ENCODE measurements at places on chromosomes 1 and 21. TPM values are rescaled to one million over a fixed set of nuclear protein-coding genes. Genes with fewer than 3 reads are reported as not detected.

- DNase-seq, result no peak
Observed at GRCh38 chr1:188551176-188551575, 1722.4 kb downstream of the PLA2G4A start.

GRCh38 chr21:16302851-16303282 is 573.1 kb downstream of the USP25 start:
- no peak for DNase-seq

- no peak for DNase-seq
Observed at GRCh38 chr1:114156538-114157274, 3.0 kb upstream of the SYT6 start.

- DNase-seq, result no peak
Observed at GRCh38 chr1:153928245-153928644, 5.5 kb upstream of the GATAD2B start.

- DNase-seq, result no peak
Observed at GRCh38 chr21:32496568-32496967, 84.1 kb downstream of the EVA1C start.

GRCh38 chr1:7786795-7787194 is 2.7 kb downstream of the PER3 start:
- DNase-seq, result no peak

DNA sequence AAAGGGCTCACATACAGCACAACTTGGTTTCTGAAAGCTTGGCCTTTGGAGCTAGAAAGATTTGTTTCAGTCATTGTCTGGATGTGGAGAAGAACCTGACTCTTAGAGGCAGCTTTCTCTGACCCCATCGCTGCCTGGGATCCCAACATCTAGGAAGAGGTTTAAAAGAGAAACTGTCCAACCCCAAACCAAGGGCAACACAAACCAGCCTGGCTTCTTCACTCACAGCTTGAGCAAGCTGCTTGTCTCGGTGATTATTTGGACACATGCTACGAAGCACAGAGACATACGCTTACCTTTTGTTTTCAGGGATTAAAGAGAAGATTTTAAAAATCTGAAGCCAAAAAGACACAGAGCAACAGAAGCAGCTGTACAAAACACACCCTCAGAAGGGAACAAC is 109.8 kb downstream of the ETS2 start:
- no peak for DNase-seq

DNA sequence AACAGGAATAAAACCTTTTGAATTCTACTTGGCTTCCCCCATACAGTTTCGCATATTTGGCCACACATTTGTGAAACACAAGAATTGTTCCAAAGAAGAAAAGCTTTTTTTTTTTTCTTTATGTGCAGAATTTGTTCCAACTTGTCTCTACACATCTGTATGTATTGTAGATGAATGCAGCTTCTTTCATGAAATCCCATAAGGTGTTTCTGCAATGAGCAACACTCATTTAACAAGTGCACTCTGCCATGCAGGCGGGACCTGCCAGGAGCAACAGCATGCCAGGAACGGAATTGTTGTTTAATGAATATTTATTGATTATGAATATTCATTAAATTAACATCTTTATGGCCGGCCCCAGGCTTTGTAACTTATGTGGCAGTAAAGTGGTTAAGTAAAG is 1075.0 kb downstream of the TTLL7 start:
- DNase-seq, result no peak

- DNase-seq, result no peak
Observed at GRCh38 chr1:196393742-196394141, 214.5 kb downstream of the KCNT2 start.

GRCh38 chr1:100869996-100870395 is 24.6 kb downstream of the EXTL2 start:
- DNase-seq, result no peak

GRCh38 chr1:32887623-32888022 is 1.3 kb downstream of the HPCA start:
- no peak for DNase-seq

- DNase-seq, result no peak
Observed at GRCh38 chr1:89487972-89488371, 36.7 kb upstream of the LRRC8B start.

DNA sequence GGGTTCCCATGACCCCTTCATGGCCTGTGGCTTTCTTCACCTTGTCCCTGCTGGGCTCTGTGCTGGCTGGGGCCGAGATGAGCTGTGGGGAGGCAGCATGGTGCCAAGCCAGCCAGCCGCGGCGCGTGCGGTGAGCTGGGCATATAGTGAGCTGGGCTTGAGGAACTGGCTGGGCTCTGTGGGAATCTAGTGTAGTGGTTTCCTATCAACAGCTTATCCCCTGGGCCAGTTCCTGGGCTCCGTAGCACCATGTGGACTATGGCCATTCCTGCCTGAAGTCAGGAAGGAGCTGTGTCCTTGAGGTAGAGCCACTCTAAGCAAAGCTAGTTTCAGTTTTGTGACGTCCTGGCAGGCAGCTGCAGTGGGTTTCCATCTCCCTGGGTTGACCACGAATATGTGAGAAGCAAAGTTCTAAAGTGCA is 1.8 kb downstream of the NCMAP start:
- no peak for DNase-seq

DNA sequence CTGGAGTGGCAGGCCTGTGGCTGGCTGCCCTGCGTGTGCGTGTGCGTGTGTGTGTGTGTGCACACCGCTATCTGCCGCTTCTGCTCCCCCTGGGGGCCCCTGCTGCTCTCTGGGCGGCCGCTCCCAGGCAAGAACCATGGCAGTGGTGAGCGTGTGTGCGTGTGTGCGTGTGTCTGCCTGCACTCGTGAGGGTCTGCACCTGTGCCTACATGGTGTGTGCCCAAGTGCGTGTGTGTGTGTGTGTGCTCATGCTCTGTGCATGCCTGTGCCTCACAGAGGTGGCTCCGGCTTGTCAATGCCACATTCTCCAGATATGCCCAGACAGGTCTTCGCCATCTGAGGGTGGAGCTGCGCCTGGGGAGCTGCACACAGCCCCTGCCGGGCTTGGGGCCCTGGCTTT is 18.7 kb upstream of the PEX10 start:
- DNase-seq, result no peak

- no peak for DNase-seq
Observed at GRCh38 chr1:202563818-202564217, 146.4 kb downstream of the SYT2 start.

DNA sequence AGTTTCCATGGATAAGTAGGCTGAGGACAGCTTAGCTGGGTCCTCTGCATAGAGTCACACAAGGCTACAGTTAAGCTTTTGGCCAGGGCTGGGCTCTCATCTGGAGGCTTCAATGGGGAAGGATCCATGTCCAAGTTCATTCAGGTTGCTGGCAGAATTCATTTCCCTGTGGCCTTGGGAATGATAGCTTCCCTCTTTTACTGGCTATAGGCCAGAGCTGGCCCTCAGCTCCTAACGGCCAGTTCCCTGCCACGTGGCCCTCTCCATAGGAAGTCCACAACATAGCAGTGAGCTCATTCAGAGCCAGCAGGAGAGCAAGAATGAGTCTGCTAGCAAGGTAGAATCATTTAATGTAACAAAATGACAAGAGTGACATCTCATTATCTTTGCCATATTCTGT is 15.1 kb upstream of the PODN start:
- DNase-seq, result no peak

DNA sequence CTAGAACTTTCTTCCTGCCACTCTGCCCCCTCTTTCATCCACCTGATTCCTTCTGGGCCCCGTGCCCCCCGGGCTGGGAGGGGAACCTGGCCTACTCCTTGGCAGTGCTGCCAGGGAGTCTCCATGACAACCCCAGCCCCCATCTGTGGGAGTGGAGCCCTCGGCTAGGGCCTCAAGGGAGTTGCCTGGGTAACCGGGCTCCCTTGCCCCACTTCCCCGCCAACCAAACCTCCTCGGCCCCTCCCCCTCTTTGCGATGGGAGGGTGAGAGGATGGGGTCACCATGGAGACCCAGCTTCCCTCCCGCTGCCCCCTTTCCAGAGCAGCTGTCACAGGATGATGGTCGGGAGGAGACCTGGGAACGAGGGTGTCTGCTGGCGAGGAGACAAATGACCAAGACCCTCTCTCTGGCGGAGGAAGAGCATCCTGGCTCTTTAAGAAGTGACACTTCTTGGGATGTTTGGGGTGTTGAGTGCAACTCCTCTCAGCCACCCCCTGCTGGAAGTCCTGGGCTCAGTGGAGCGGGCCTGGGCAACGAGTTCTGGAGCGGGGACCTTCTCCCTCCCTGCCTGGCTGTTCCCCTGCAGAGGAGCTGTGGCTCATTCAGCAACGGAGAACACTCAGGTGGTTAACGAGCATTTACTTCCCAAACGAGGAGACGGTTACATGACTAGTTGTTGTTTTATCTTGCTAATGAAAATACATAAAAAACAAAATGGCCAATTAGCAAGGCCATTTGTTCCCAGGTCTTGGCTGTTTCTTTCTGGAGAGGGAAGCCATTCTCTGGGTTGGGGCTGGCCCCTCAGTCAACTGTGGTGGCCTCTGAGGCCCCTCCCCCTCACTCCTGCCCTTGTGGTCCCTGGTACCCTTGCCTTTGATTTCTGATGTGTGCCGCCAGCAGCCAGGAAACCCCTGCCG is 82.8 kb downstream of the UBIAD1 start:
- no peak for DNase-seq

DNA sequence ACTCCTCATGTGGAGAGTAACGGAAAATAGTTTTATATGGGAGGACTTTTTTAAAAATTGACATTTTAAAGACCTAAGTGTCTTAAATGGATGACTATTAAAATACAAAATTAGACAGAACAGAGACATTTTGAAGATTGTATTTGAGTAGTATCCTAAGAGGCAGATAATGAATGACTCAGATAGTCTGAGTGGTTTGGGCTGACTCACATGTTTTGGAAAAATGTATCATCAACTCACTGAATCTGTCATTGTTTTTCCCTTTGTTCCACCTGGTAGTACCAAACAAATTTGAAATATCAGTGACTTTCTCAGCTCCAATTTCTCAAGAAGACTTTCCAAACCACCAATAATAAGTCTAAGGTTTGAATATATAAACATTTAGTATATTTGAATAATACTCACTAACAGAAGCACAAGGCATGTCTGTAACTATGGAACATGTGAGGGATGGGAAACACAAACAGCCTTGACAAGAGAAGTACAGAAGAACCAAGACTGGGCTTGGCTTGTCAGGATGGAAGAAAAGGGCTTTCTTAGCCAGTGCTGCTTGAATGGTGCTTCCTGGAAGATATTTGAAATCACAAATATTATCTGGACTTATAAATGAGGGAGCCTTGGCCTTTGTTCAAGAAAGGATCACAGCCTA is 90.6 kb downstream of the SGIP1 start:
- DNase-seq, result no peak

- DNase-seq, result no peak
Observed at GRCh38 chr21:44499631-44500030, 40.4 kb downstream of the KRTAP10-1 start.

GRCh38 chr1:24186711-24186992 is 437 bp downstream of the IFNLR1 start:
- no peak for DNase-seq

- peak; percentile 3 for DNase-seq
Observed at GRCh38 chr21:46065215-46065913, 32.5 kb upstream of the COL6A2 start.

DNA sequence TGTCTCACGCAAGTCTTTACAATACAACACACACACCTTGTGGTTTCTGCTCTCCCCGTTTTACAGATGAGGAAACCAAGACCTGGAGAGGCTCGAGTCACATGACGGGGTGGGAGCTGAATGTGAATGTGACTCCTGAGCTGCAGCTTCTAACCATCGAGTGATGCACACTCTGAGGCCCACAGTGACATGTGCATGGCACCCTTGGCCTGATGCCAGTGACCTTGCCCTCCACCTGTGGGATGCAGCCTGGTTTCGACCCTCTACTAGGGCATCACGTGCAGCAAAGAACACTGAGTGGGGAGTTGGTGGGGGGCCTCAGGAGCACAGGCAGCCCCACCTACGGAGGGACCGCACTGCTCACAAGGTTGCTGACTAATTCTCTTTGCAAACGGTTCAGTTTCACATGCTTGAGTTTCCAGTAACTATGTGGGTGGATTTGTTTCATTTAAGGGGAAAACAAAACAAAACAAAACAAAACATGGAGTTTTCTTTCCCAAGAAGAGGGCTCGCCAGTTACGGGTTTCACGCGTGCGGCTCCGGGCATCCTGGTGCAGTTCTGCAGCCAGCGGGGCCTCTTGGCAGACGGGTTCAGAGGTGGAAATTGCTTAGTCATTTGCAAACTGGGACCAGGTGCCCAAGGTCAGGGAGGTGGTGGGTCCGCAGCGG is 22.9 kb downstream of the SPSB1 start:
- DNase-seq, result no peak

GRCh38 chr1:77232829-77233228 is 13.6 kb upstream of the PIGK start:
- DNase-seq, result no peak

- DNase-seq, result no peak
Observed at GRCh38 chr1:119093721-119094120, 46.7 kb downstream of the WARS2 start.

DNA sequence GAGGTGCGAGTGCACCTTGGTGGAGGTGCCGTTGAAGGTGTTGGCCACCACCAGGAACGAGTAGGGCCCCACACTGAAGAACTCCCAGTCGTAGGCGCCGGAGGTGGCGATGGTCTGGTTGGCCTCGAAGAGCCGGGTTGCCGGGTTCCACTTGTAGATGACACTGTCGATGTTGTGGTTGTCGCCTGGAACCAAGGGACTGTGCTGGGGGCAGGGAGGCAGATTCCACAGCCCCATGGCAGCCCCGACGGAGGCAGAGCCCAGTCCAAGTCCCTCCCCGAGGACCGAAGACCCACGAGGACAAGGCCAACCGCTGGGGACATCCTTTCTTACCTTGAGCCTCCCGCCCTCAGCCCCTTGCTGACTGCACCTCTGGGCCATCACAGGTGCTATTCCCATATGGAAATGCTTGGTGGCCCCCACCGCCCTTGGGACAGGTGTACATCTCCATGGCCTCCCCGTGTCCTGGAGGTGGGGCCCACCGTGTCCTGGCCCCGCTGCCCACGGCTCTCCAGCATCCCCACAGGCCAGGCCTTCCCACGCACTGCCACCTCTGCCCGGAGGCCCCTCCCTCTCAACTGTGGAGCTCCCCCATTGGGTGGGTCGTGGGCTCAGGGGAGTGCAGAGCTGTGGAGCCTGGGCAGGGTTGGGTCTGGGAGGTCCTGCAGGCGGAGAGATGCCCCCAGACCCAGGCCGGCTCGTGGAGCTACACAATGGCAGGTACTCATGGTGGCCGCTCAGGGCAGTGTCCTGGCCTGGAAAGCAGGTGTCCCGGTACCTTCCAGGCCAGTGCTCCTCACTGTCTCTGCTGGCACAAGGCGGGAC is 17.9 kb downstream of the KRTAP10-1 start:
- no peak for DNase-seq

GRCh38 chr1:54794451-54795355 is 6.4 kb downstream of the TTC22 start:
- DNase-seq, result no peak

The KIAA1614 gene
- 0.16 TPM for total RNA-seq

The PLPPR4 gene
- not detected for total RNA-seq

The RPE65 gene
- total RNA-seq, result not detected

The BEND5 gene
- 1.4 TPM for total RNA-seq

The FMO4 gene
- total RNA-seq, result 0.83 TPM

The RGS7 gene
- total RNA-seq, result not detected

The MR1 gene
- total RNA-seq, result 10.7 TPM

The CCDC17 gene
- 1.6 TPM for total RNA-seq

The TNFRSF9 gene
- 113 TPM for total RNA-seq

The MRAP gene
- total RNA-seq, result not detected

The INKA2 gene
- total RNA-seq, result 0.76 TPM

All from activated T-cell treated with anti-CD3 and anti-CD28 coated beads, Interleukin-2, amount 50 U/mL, for 4 hours (primary cell).